ENCODE measurements at places on chromosomes 2 and 18. TPM values are rescaled to one million over a fixed set of nuclear protein-coding genes. Genes with fewer than 3 reads are reported as not detected.

Gene ICA1L
- 1.8 TPM for total RNA-seq

Gene GKN1
- total RNA-seq = 0.56 TPM

Gene CFAP221
- total RNA-seq = 0.22 TPM

Gene RBM44
- 0.23 TPM for total RNA-seq

Gene KCNIP3
- total RNA-seq = 2.0 TPM

Gene OR6B2
- not detected for total RNA-seq

Gene COA5
- 21.6 TPM for total RNA-seq

Gene DYNAP
- not detected for total RNA-seq

Gene ECEL1
- total RNA-seq = 0.19 TPM
